ENCODE measurements at places on chromosomes 12 and 14.

- DNase-seq = no peak
Measured at GRCh38 chr12:18689771-18690170, 48.0 kb downstream of the PLCZ1 start.

DNA sequence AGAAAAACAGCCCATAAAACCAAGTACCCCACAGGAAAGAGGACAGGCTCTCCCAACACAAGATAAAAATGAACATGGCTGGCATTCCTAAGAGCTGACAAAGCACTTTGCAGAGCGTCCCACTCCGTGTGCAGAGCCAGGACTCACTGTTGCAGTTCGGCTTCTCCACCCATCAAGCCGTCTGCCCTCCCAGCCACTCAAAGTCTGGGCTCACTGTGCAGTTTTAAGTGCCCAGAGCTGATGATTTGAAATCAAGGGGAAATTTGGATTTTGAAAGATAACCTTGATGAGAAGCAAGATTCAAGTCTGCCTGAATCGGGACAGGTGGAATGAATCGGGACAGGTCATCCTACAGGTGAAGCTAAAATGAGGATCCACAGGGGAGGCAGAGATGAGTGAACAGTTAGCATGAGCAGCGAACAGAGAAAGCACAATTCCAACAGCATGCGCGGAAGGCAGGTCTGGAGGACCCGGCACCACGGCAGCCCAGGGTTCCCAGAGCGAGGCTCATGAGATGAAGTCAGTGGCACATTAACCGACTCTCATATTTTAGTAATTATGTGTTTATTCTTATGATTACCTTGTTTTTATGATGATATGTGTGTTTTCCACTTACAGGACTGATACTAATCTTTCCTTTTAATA lies 39.8 kb upstream of the GPR68 start:
- DNase-seq = no peak

GRCh38 chr14:39977198-39977597 lies 545.0 kb upstream of the FBXO33 start:
- no peak for DNase-seq

DNA sequence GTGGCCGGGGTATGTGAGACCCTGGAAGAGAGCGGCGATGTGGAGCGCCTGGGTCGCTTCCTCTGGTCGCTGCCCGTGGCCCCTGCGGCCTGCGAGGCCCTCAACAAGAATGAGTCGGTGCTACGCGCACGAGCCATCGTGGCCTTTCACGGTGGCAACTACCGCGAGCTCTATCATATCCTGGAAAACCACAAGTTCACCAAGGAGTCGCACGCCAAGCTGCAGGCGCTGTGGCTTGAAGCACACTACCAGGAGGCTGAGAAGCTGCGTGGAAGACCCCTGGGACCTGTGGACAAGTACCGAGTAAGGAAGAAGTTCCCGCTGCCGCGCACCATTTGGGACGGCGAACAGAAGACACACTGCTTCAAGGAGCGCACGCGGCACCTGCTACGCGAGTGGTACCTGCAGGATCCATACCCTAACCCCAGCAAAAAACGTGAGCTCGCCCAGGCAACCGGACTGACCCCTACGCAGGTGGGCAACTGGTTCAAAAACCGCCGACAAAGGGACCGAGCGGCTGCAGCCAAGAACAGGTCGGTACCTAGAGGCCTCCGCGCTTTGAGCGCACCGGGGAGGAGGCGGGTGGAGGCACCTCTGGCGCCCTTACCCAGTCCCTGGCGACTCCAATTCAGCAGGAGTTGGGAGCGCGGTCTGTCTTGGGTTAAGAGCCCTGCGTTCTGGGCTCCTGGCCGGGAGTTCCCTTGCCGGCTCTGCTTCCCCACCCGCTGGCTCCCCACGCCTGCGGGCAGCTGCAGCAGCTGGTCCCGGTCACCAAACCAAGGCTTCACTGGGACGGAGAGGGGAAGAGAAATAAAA lies 700 bp downstream of the SIX6 start:
- no peak for DNase-seq

DNA sequence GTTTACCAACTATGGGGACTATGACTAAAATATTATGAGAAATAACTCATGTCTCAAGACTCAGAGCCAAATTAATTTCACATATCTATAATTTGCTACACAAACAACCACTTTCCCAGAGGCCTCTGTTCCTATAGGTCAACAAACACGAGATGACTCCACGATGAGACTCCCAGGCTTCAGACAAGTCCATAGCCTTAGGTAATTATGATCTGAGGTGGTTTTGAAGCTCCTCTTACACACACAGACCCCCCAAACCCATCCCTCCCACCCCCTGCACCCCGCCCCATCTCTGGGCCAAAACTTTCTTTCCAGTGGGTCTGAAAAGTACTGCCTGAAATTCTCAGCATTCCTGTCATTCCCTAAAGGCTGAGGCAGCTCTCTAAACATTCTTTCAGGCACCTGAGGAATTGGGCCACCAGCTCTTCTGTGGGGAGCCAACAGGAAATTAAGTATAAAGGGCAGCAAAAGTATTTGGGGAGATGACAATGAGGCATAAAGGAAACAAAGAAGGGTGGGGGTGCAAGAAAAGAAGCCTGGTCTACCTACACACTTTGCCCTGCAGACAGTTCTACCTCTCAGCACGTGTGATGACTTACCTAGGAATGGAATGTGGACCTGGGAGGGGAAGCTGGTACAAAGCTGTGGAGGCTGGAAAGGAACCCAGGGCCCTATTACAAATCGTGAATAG lies 143.6 kb downstream of the PAWR start:
- no peak for DNase-seq

- DNase-seq = no peak
Measured at GRCh38 chr14:76280221-76280620, 95.7 kb upstream of the ESRRB start.
